ENCODE measurements at places on chromosomes 6 and 20.
A peak's percentile ranks its signal among the peaks of the same experiment; 100 is the strongest.

GRCh38 chr6:126388104-126388598 is 48.2 kb downstream of the CENPW start:
- DNase-seq, result no peak

GRCh38 chr6:44742828-44743372 is 355.4 kb downstream of the CDC5L start:
- DNase-seq, result no peak

- no peak for DNase-seq
Observed at GRCh38 chr20:8667306-8667705, 401.6 kb upstream of the PLCB4 start.

DNA sequence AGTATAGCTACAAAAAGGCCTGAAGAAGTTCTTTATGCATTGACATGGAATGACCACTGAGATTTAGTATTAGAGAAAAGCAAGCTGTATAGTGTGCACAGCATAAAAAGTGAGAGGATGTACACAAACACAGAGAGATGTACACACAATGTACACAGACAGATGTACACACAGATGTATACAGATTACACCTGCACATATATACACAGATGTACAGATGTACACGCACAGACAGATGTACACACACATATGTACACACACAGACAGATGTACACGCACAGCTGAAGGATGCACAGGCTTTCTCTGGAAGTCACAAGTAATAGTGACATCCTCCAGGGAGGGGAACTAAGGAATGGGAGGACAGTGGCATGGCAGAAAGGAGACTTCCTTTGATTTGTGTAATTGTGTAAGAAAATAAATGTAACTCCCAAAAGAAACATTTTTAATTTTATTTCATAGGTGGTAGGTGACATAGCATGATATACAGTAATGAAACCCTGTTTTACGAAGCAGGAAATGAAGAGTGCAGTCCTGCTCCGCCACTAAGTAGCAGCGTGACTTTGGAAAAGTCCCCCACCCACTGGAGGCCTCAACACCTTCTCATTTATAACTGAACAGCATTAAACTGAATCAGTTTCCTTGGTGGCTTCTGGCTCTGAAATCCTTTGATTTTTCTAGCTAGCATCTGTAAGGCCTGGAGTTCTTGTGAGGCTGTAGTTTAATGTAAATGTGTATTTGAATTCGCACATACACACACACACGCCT is 14.1 kb downstream of the NFATC2 start:
- peak; percentile 42 for DNase-seq

DNA sequence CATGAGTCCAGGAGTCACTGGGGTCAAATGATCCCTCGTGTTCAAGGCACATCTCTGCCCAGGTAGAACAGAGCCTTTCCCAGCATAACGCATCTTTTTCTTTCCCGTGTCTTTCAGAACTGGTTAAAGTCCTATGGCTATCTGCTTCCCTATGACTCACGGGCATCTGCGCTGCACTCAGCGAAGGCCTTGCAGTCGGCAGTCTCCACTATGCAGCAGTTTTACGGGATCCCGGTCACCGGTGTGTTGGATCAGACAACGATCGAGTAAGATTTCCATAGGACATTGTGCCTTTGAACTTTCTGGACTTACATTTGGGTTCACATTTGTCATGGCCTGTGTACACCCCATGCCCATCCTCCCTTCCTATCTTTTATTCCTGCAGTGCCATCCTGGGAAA is 20.2 kb downstream of the MMP24 start:
- no peak for DNase-seq

DNA sequence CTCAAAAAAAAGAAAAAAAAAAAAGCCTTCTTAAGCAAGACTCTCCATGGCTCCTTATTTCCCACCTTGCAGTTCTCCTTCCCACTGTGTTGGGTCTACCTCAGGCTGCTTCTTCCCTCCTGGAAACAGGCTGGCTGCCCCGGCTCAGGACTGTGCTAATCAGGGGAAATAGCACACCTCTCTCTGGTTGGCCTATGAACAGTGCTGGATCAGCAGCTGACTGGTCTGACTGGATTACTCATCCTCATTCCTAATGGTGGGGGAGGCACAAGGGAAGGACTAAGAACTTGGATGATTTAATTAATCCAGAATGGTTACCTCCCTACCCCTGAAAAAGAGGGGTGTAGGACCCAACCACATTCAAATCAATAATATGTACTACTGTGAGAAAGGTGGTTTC is 3.9 kb upstream of the SRSF3 start:
- DNase-seq, result no peak

GRCh38 chr20:62815066-62815991 is 1.5 kb upstream of the COL9A3 start:
- no peak for DNase-seq

GRCh38 chr6:139879823-139880356 is 505.4 kb upstream of the CITED2 start:
- no peak for DNase-seq

DNA sequence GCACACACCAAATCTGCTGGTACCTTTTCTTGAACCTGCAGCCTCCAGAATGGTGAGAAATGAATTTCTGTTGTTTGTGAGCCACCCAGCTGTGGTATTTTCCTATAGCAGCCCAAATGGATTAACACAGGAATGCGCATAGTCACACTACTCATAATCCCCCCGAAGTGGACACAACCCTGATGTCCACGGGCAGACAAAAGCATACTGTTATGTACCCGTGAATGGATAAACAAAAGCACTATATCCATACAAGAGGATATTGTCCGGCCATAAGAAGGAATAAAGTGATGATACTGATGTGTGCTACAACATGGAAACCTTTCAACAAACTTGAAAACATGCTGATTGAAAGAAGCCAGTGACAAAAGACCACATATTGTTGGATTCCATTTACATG is 25.1 kb upstream of the RPP40 start:
- DNase-seq, result no peak

DNA sequence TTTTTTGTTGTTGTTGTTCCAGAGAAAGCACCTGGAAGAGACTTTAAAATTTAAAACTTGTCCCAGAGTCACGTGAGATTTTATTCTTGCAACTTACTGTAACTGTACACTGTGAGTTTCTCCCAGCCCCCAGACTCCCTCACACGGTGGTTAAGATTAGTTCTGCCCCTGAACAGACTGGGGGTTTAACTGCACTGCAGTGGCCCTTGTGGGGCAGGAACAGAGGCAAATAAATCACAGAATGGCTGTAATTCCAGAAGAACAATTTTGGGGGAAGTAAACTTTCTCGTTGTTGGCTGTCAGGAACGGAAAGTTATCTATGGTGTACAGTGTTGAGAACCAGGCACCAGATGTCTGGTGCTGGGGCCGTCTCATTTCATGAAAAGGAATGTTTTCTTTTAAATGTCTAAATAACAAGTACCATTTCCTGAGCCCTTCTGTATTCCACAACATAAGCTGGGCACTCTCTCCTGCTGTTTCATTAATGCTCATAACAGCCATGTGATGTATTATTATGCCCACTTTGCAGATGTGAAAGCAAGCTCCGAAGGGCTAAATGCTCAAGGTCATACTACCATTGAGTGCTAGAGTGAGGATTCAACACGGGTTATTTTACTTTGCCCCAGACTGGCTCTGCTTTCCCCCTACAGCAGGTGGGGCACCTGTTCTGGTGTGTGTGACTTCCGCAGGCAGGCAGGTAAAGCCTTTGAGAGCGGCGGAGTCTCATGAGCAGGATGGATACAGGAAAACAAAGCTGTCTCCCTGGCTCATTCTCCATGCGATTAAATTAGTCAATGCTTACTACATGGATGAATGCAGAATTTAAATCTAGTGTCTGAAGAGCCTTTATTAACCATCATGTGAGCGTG is 30.5 kb downstream of the CNKSR3 start:
- no peak for DNase-seq
